ENCODE measurements at places on chromosomes 1 and 21.

- no peak for DNase-seq
Observed at GRCh38 chr1:213425376-213426030, 374.5 kb downstream of the RPS6KC1 start.

DNA sequence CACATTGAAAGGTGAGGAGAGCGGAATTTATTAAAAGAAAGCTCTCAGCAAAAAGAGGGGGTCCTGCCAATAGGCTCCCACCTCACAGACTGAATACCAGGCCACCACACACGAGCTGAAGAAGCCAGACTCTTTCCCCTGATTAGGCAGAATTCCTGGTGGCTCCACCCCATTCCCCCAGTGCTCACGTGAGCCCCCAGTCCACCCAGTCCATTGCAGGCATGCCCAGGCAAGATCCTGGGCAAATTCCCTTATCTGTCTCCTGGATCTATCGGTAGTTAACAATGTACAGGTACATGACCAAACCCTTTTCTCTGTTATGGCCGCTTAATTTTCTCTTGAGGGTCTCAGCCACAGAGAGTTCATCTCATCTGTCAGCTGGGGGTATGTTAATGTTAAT lies 54.6 kb upstream of the BTG3 start:
- no peak for DNase-seq

DNA sequence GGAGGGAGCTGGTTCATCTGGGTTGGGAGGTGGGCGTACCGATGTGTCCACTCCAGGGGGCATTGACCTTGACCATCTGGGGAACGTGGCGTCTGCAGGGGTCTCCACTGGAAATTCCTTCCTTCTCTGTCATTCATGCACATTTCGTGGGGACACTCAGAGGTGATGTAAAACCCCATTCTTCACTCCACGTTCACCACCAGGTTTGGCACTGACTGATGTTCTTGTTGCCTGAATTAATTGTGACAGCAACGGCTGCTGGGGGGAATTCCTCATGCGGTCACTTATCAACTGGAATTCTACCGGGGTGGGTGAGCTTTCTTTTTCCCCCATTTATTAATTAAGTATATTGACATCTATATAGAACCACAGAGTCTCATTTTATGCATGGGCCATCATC lies 18.1 kb upstream of the POFUT2 start:
- DNase-seq, result no peak

DNA sequence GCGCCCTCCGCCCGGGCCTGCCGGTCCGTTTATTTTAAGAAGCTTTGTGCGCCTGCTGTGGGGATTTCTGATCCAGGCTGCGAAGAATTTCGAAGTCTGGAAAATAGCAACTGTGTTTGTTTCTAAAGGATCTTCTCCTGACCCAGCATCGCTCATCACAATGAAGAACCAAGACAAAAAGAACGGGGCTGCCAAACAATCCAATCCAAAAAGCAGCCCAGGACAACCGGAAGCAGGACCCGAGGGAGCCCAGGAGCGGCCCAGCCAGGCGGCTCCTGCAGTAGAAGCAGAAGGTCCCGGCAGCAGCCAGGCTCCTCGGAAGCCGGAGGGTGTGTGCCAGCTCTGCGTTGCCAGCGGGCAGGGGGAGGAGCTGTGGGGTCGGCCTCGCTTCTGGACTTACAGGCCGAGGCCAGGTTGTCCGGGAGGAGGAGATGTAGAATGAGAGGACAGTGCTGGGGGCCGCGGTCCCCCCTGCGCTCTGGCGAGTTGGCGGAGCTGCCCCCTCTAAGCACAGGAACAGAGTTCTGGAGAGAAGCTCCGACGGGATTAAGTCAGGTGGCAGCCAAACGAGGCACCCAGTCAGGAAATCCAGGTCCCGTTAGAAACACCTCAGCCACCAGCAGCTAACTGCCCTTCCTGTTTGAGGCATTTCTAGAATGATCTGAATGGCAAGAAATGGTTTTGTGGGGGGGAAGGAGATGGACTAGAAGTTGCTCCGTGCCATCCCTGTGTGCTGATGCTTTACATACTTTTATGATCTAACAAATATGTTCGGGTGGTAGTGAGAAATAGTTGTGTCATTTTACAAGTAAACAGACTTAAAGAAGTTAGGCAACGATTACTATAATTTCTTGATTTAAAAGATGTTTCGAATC lies 948 bp downstream of the TXLNA start:
- DNase-seq, result peak; percentile 72

- DNase-seq, result peak; percentile 16
Observed at GRCh38 chr1:25802915-25803314, 2.9 kb downstream of the SELENON start.

Measured in activated CD4-positive, alpha-beta T cell treated with anti-CD3 and anti-CD28 coated beads, Interleukin-2, amount 50 U/mL, for 16 hours (primary cell).